AG08395 (cell line): ENCODE measurements at places on chromosomes 11 and 22.

DNA sequence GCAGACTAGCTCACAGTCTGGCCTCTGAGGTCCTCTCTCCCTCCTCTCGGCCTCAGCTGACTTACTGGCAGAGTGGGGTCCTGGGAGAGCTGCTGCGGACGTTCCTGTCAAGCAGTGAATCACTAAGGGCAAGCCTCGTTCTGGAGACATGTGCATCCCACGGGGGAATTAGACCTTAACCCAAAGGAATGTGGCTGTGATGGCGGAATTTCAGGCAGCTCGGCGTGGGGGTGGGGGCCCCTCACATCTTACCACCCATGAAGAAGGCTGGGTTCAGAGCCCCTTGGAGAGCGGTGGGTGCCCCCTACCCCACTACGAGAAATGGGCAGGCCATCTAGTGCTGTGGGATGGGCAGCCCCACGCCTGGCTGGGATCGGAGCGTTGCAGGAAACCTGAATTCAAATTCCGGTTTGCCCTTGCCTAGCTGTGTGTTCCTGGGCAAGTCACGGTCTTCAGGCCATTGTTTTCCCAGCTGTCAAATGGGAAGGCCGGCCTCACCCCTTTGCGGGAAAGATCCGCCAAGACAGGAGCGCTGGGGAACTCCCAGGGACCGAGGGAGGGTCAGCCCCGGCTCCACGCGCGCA, 554 bp downstream of the LRRC32 start:
- DNase-seq, result peak; percentile 72

DNA sequence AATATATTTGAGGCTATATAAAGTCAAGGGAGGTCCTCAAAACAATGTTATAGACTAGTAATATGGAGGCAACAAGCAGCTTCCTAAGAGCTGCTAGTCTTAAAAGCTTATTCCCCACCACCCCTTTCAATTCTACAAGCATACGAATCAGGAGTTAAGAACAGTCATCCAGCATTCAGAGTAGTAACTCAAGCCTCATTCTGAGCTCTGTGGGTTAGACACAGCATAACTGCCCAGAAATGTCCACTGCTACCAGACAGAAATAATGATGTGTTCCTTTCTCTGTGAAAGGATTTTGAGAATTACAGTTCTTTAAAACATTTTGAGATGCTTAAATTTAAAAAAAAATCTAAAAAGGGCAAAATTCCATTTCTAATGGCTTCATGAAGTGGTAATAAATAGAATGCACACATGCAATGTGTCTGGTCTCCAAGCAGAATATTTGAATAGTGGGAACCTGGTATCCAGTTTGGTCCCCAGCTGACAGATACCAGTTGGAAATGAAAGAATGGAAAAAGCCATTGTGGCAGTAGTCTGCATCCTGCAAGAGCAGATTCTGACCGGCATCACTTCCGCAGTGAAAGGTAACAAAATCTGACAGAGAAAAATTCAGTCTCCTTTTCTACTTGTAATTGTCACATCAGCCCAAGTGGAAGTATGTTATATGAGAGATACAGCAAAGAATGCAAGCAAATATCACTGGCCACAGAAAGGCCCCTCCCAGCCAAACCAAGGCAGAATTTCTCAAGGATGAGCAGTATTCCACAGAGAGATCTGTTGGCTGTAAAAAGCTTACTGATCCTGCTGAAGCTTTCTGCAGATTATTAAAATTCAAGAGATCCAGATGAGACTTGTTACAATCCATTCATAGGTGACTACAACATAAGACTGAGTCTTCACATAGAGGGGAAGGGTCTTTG, 310.8 kb upstream of the PITPNB start:
- peak; percentile 83 for DNase-seq

- DNase-seq, result no peak
Measured at GRCh38 chr11:94000659-94001058, 20.5 kb upstream of the HEPHL1 start.

DNA sequence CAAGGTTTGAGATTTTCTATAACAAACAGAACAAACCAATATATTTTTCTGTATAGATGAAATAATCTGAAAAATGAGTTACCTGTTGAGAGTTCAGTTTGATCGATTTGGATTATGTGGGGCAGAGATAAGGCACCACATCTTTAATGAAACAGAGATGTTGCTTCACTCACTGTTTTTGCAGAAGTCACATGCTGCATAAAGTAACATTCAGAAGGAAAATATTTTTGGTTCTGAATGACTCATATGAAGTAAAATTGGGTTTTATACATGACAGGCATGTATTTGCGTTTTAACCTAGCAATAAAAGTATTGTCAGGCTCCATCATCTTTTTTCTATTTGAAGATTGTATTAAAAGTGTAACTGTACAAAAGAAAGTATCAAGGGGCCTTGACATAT, 77.8 kb downstream of the BBOX1 start:
- DNase-seq, result peak; percentile 22

- DNase-seq, result peak; percentile 29
Measured at GRCh38 chr11:3225159-3225758, 6.6 kb upstream of the MRGPRG start.

DNA sequence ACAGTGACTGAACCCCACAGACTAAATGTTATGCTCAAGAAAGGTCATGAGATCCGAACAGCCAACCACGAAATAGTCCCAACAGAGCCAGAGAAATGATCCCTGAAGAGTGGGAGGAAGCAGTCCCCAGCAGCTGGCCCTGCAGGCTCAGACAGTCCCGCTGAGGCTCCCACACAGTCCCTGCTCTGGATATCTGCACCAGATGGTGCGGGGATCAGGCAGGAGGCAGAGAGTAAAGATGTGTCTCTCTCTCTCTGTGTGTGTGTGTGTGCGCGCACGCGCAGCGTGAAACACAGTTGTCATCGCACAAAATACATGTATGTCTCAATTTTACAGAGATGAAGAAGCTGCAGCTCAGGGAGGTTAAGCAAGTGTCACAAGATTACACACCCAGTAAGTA, 27.9 kb downstream of the GUCY1A2 start:
- no peak for DNase-seq

GRCh38 chr11:47725442-47726117, 10.4 kb upstream of the AGBL2 start:
- DNase-seq, result no peak

GRCh38 chr22:45314054-45314721, 4.5 kb downstream of the FAM118A start:
- no peak for DNase-seq
